ENCODE measurements at places on chromosomes 6 and 20. TPM values are rescaled to one million over a fixed set of nuclear protein-coding genes. Genes with fewer than 3 reads are reported as not detected.

Gene CSTF1
- total RNA-seq = 43.5 TPM

Gene SRMS
- not detected for total RNA-seq

Gene SYTL3
- 6.1 TPM for total RNA-seq

Gene TSBP1
- not detected for total RNA-seq

Gene TREM1
- total RNA-seq = 0.34 TPM

Gene IRF4
- total RNA-seq = 0.11 TPM

Gene B3GAT2
- not detected for total RNA-seq

All from mesothelial cell of epicardium (in vitro differentiated cells).